ENCODE measurements at places on chromosomes 3 and 15.

DNA sequence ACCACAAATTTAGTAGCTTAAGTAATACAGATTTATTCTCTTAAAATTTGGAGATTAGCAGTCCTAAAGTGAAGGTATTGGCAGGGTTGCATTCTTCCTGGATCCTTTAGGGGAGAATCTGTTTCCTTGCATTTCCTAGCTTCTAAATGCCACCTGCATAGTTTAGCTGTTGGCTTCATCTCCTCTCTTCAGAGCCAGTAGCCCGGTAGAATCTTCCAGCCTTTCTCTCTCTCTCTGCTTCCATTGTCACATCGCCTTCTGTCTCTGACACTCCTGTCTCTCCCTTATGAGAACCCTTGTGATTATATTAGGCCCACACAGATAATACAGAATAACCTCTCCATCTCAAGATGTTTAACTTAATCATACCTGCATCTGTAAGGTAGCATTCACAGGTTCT lies 21.4 kb downstream of the FAM98B start:
- DNase-seq, result no peak

DNA sequence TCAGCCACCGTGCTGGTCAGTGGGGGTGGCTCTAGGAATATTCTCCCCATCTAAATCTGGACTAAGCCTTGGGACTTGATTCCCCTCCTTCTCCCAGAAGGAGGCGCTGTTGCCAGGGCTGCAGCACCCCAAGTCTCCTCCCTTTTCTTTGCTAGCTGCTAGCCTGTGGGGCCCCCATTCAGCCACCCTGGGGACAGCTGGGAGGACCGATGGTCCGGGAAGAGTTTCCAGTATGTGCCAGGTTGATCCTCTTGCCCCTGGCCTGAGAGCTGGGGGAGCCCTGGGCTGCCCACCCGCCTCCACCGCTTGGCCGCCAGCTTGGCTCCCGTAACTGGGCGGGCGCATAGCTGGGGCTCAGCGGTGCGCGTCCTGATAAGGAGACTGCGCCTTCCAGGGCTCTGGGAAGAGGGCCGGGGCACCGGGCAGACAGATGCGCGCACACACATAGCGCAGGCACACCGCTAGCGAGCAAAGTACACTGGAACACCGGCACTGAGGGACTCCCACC lies 4.2 kb downstream of the SMAD6 start:
- DNase-seq, result no peak

DNA sequence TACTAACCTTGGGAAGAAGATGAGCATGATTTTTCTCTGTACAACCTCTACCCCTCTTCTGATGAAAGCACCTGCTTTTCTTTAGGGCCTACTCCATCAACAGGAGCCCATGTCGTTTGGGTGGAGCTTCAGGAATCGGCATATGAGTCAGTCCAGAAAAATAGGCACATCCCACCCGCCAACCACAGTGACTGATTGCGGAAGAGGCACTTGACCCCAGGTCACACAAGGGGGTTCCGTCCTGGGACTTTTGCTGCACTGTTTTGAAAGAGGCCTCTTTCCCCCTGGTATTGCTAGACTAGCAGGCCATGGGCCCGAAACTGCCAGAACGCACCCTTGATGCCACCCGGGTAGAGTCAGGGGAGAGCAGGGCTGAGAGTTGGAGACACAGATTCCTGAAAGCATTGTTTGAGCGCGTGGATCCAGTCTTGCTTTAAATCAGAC lies 19.3 kb upstream of the NRROS start:
- no peak for DNase-seq

DNA sequence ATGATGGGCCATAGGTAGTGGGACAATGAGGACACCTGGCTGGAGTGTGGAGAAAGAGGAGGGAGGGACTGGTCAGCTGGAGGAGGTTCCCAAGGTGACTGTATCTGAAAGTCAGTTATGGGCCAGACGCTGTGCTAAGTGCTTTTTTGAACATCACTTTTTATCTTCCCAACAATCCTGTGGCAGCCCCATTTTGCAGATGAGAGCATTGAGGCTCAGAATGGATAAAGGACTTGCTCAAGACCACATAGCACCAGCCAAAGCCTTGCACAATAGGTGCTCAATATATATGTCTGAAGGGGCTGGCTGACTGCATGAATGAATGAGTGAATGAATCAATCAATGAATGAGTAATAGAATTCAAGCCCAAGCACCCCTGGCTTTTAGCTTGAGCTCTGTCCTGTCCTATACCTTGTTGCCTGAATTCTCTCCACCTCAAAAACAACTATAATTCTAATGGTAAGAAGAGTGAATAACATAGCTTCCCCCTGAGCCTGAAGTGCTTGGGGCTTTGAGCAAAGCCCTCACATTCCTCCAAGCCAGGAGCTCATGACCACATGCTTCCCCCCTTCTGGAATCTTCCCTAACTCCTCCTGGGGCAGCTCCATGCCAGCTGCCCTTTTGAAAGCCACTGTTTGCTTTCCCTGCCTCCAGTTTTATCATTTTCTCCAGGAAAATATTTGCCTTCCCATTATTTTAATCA lies 150.9 kb downstream of the RPLP1 start:
- DNase-seq, result no peak

DNA sequence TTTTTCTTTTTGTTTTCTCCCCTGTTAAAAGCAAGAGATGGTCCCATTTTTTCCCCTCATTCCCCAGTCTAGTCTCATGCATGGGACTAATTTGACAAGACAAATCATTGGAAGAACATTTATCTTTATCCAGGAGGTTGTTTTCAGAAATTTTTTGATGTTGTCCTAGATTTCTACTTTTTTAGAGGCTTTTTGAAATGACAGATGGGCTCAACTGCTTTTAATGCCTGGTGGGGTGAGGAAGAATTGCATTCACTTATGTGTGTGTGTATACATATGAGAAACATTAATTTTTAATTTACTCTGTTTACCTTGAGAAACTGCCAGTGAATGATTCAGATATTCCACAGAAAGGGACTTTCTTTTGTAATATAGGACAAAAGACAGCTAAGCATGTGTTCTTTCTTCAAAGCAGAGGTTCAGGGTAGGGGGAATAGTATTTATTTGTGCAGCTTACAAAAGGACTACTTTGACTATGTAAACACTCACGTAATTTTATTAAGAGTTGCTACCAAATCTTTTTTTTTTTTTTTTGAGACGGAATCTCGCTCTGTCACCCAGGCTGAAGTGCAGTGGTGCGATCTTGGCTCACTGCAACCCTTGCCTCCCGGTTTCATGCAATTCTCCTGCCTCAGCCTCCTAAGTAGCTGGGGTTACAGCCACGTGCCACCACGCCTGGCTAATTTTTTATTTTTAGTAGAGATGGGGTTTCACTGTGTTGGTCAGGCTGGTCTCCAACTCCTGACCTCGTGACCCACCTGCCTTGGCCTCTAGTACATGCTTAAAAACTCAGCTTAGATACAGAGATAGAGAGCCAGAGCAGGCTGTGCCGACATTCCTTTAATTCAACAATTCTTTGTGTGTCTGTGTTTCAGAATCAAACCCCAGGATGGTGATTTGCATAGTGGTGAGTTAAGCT lies 130.1 kb upstream of the RARB start:
- DNase-seq, result no peak

DNA sequence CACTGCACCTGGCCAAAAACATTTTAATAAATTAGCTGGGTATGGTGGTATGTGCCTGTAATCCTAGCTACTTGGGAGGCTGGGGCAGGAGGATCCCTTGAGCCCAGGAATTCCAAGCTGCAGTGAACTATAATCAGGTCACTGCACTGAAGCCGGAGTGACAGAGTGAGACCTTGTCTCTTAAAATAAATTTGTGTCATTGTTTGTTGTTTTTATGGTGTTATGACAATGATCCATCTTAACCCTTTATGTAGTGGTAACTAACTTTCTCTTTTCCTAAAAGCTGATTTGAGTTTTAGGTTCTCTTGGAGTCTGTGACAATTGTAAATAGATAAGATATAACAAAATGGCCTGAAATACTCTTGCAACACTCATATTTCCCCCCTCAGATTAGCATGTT lies 20.7 kb downstream of the FLNB start:
- no peak for DNase-seq

- DNase-seq, result no peak
Observed at GRCh38 chr15:91703274-91703673, 150.2 kb upstream of the SLCO3A1 start.
